ENCODE measurements at places on chromosomes 16 and 17. TPM values are rescaled to one million over a fixed set of nuclear protein-coding genes. Genes with fewer than 3 reads are reported as not detected.

Gene KRT28
- polyA plus RNA-seq: not detected

Gene ATP2C2
- polyA plus RNA-seq: not detected

Gene SLFN12
- polyA plus RNA-seq: not detected

Gene MYL4
- not detected for polyA plus RNA-seq

Gene MPO
- 0.52 TPM for polyA plus RNA-seq

Measured in Purkinje cell (primary cell).